ENCODE measurements at places on chromosomes 3 and 15.

GRCh38 chr3:63400246-63400860 is 122.2 kb downstream of the SYNPR start:
- no peaks in the 10 kb centered on the region for H3K36me3 ChIP-seq
- no peak for DNase-seq
- H3K4me3 ChIP-seq, result no peak overlapping the region

GRCh38 chr3:115792206-115792955 is 169.1 kb downstream of the GAP43 start:
- peak overlapping the region; percentile 77 for H3K27ac ChIP-seq
- no peaks in the 10 kb centered on the region for H3K27me3 ChIP-seq
- H3K4me3 ChIP-seq, result peak overlapping the region; percentile 35
- H3K36me3 ChIP-seq, result no peaks in the 10 kb centered on the region

DNA sequence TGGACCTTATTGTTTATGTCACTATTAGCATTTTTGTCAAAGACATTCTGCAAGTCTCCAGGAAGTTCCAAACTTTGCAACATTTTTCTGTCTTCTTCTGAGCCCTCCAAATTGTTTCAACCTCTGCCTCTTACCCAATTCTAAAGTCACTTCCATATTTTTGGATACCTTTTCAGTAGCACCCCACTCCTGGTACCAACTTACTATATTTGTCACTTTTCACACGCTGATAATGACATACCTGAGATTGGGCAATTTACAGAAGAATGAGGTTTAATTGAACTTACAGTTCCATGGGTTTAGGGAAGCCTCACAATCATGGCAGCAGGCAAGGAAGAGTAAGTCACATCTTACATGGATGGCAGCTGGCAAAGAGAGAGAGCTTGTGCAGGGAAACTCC is 1206.5 kb upstream of the EPHA6 start:
- no peak for DNase-seq
- no peak overlapping the region for H3K4me3 ChIP-seq
- H3K36me3 ChIP-seq, result no peaks in the 10 kb centered on the region
- no peaks in the 10 kb centered on the region for H3K4me1 ChIP-seq
- H3K27me3 ChIP-seq, result no peaks in the 10 kb centered on the region

DNA sequence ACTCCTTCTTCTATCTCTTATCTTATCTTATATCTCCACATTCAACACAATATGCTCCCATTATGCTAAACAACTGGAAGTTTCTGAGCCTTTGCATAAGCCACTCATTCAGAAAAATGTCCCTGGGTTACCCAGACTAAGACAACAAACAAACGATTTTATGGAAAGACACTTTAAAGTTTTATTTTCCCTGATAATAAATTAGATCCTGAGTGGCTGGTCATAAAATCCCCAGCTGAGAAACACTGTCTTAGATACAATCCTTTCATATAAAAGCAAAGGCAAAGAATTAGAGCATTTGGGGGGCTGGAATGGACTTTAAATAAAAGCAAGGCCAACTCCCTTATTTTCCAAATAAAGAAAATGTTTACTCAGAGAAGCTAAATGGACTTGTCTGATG is 322.3 kb downstream of the GBE1 start:
- H3K4me1 ChIP-seq, result no peaks in the 10 kb centered on the region
- no peak for DNase-seq
- H3K4me3 ChIP-seq, result no peak overlapping the region
- no peaks in the 10 kb centered on the region for H3K36me3 ChIP-seq

DNA sequence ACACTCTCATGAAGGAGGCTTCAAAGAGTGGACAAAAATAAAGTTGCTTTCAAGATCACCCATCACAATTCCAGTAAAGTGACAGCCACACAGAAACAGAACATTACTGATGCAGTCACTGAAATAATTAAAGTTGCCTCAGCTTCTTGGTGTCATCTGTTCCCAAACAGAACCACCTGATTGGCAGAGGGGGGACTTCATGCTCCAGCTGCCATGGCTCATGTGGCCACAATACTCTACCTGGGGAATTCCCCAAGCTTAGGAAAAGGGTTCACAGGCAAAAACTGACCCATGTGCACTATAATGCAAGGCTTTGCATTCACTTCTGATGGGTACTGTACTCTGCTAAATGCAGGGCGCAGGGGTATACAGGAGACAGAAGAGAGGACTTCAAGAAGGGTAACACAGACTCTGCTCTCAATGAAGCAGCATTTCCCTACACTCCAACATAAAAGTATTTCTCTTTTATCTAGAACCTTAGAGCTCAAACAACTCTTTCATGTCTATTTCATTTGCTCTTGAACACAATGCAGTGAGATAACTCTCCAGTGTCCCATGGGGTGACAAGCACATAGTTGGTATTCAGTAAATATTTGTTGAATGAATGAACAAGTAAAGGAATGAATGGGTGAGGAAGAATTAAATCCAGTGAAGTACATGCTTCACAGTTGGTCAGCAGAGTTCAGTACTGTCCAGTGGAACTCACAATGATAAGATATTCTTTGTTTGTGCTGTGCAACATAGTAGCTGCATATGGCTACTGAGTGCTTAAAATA is 8.6 kb upstream of the CTNNB1 start:
- no peak overlapping the region for H3K4me3 ChIP-seq
- DNase-seq, result no peak
- peaks cover 22% of the 10 kb centered on the region for H3K27me3 ChIP-seq
- no peaks in the 10 kb centered on the region for H3K36me3 ChIP-seq

- peak within 1 kb of the TSS; percentile 8 for H3K27ac ChIP-seq
- H3K4me3 ChIP-seq, result peak within 1 kb of the TSS; percentile 78
- H3K36me3 ChIP-seq, result peaks cover 11% of the 10 kb centered on the region
- peaks cover 9% of the 10 kb centered on the region for H3K4me1 ChIP-seq
Observed at GRCh38 chr3:183825456-183826161, at the start of gene MAP6D1. TSS of gene MAP6D1 (minus strand) at chr3:183825577. CDS start at chr3:183825547, 30 bp downstream.

DNA sequence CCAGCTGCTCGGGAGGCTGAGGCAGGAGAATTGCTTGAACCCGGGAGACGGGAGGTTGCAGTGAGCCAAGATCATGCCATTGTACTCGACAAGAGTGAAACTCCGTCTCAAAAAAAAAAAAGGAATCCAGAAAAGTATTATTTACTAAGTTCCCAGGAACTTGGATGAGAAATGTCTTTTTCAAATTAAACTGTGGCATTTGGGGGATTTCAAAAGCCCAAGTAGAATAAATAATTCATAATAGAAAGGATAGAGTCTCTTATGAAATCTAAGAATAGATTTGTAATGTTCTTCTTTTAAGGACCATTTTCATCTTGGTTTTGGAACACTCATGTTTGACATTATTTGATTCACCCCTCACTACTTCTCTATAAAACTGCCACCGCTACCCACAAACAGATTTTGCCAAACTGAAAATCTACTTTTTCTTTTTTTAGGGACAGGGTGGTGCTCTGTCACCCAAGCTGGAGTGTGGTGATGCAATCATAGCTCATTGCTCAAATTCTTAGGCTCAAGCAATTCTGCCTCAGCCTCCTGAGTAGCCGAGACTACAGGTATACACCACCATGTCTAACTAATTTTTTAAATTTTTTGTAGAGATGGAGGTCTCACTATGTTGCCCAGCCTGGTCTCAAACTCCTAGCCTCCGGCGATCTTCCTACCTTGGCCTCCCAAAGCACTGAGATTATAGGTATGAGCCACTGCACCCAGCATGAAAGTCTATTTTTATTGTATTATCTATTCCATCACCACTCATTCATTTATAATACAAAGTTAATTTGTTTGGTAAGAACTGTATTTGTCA is 99.3 kb downstream of the SENP2 start:
- peaks cover 12% of the 10 kb centered on the region for H3K27me3 ChIP-seq
- H3K27ac ChIP-seq, result no peak overlapping the region
- H3K36me3 ChIP-seq, result no peaks in the 10 kb centered on the region
- no peaks in the 10 kb centered on the region for H3K4me1 ChIP-seq

- no peaks in the 10 kb centered on the region for H3K4me1 ChIP-seq
- no peaks in the 10 kb centered on the region for H3K27me3 ChIP-seq
- H3K4me3 ChIP-seq, result no peak overlapping the region
- no peaks in the 10 kb centered on the region for H3K36me3 ChIP-seq
Observed at GRCh38 chr3:24773798-24774197, 279.1 kb upstream of the THRB start.

- no peaks in the 10 kb centered on the region for H3K36me3 ChIP-seq
- H3K4me1 ChIP-seq, result no peaks in the 10 kb centered on the region
- H3K27me3 ChIP-seq, result peaks cover 17% of the 10 kb centered on the region
- no peak for DNase-seq
- no peak overlapping the region for H3K4me3 ChIP-seq
Observed at GRCh38 chr15:70875001-70875782, 17.0 kb downstream of the THAP10 start.

DNA sequence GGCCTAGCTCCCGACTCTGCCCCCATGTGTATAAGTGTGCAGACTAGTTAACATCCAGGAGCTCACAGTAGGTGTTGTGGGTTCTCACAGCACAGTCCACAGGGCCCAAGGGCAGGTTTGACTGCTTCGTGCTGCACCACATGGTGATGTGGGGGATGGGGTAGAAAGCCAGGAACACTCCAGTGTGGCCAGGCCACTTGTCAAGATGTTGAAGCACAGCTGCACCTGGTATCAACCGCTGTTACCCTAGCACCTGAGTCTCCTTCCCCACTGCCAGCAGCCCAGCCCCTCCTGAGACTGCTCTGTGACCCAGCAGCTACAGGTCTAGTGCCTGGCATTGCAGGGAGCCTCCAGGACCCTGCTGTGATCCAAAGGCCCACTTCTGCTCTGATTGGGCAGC is 53.4 kb downstream of the CHDH start:
- no peaks in the 10 kb centered on the region for H3K4me1 ChIP-seq
- H3K4me3 ChIP-seq, result no peak overlapping the region
- H3K36me3 ChIP-seq, result no peaks in the 10 kb centered on the region
- peaks cover 18% of the 10 kb centered on the region for H3K27me3 ChIP-seq
- H3K27ac ChIP-seq, result no peak overlapping the region

- DNase-seq, result peak; percentile 39
- H3K36me3 ChIP-seq, result peaks cover 7% of the 10 kb centered on the region
- peak within 1 kb of the TSS; percentile 87 for H3K4me3 ChIP-seq
- peaks cover 4% of the 10 kb centered on the region for H3K27me3 ChIP-seq
- H3K4me1 ChIP-seq, result peaks cover 6% of the 10 kb centered on the region
- peak within 1 kb of the TSS; percentile 81 for H3K27ac ChIP-seq
Observed at GRCh38 chr3:51967384-51968169, at the start of gene PCBP4. TSS of gene PCBP4 (minus strand) at chr3:51967454. CDS start at chr3:51961240, 6,214 bp downstream.

DNA sequence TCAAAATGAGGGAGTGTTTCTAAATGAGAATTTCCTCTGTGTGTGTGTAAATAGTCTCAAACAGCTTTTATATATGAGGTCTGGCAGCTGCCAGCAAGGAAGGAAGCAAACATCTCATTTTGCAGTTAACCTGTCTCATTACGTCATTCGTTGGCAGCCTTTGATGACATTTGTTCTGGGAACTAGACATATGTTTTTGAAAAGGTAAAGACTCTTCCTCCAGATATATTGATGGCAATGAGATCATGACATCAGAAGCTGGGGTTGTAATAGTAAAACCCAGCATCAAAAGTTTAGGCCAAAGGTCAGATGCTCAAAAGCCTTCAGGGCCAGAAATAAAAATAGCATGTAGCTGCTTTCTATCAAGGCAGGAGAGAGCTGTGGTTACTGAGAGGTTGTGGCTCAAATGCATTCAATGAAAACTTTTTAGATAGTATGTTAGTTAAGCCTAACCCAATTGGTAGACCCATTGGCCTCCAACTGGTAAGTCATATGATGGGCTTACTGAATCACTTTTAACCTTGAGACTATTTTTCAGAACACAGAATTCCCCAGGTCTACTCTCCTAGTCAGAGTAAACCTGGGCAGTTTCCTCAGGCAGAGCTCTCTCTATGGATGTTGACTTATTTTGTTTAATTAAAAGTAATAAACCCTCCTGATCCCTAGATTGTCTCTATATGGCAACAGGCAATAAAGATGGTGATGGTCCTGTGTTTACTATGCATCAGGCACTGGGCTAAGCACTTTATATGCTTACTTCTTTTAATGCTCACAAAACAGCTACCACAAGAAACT is 386.5 kb upstream of the CFAP20DC start:
- H3K27me3 ChIP-seq, result no peaks in the 10 kb centered on the region
- no peak overlapping the region for H3K4me3 ChIP-seq
- H3K4me1 ChIP-seq, result peaks cover 15% of the 10 kb centered on the region
- H3K36me3 ChIP-seq, result peaks cover 12% of the 10 kb centered on the region
- H3K27ac ChIP-seq, result no peak overlapping the region

GRCh38 chr3:69212411-69213160 is 90.2 kb upstream of the LMOD3 start:
- DNase-seq, result no peak
- H3K4me3 ChIP-seq, result peak overlapping the region; percentile 43
- peaks cover 21% of the 10 kb centered on the region for H3K36me3 ChIP-seq

Data from activated T-helper 1 cell treated with anti-CD3 and anti-CD28 coated beads, Interleukin-12 subunit alpha, Interleukin-12 subunit beta, Interleukin-2, Interleukin-4 antibody, amounts not matched to agents 30 ng/mL and 10 ng/mL and 1 ng/mL, durations not matched to agents 14 hours and 24 hours and 36 hours (primary cell).